Left kidney (tissue), 8 donors: ENCODE measurements at places on chromosomes 11 and 22. TPM values are rescaled to one million over a fixed set of nuclear protein-coding genes. Genes with fewer than 3 reads are reported as not detected.

The MPPED1 gene
- polyA plus RNA-seq: 1.2 TPM

DNA sequence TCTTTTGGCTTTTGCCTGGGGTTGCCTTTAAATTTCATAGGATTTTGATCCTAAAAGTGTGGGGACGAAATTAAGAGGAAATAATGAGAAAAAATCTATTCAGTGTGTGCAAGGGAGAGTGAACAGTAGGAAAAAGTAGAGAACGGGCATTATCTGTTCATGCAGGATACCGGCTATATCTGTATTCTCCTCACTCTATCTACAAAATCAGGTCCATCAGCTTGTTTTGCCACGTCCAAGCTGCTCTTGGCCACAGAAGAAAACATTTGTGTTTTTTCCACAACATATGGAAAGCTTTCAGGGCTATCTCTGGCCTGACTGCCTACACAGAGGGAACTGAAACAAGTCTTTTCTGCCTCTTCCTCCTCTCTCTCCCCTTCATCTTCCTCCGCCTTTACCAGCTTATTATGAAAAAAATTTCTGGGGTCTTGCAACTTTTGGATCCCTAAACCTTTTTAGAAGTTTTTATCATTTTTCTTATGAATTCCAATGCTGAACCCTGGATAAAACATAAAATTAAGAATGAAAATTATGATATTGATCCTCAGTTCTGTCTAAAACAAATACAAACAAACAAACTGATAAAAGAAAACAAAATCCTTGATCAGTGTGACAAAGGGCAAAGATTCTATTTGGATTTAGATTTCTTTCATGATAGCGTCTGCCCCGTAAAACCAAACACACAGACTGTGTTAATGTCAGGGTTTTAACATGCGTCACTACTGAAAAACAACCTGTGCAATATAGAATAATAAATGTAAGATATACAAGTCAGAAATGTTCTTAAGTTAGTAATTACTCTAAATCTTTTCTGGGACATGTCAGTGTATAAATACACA lies 219.7 kb downstream of the CNTN5 start:
- no peak for DNase-seq

GRCh38 chr11:35038211-35038928 lies 100.6 kb upstream of the CD44 start:
- DNase-seq: no peak

- DNase-seq: no peak
These were observed 104.4 kb downstream of the ZBTB16 start for GRCh38 chr11:114163830-114164401.

The GNAZ gene
- 4.7 TPM for polyA plus RNA-seq

- no peak for DNase-seq
These were observed 48.6 kb upstream of the TMEM45B start for GRCh38 chr11:129766898-129767604.

The BIK gene
- polyA plus RNA-seq: 0.78 TPM

The DKK3 gene
- 56.0 TPM for polyA plus RNA-seq

GRCh38 chr22:21612858-21613257 lies 17.0 kb downstream of the YDJC start:
- DNase-seq: no peak

DNA sequence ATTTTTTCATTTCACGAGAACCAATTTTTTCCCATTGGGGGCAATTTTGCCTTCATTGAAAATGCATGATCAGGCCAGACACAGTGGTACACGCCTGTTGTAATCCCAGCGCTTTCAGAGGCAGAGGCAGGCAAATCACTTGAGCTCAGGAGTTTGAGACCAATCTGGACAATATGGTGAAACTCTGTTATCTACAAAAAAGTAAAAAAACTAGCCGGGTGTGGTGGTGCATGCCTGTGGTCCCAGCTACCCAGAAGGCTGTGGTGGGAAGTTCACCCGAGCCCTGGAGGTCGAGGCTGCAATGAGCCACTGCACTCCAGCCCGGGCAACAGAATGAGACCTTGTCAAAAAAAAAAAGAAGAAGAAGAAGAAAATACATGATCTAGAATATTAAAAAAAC lies 19.2 kb upstream of the UPK3A start:
- DNase-seq: no peak

The OR52A1 gene
- polyA plus RNA-seq: 0.02 TPM

DNA sequence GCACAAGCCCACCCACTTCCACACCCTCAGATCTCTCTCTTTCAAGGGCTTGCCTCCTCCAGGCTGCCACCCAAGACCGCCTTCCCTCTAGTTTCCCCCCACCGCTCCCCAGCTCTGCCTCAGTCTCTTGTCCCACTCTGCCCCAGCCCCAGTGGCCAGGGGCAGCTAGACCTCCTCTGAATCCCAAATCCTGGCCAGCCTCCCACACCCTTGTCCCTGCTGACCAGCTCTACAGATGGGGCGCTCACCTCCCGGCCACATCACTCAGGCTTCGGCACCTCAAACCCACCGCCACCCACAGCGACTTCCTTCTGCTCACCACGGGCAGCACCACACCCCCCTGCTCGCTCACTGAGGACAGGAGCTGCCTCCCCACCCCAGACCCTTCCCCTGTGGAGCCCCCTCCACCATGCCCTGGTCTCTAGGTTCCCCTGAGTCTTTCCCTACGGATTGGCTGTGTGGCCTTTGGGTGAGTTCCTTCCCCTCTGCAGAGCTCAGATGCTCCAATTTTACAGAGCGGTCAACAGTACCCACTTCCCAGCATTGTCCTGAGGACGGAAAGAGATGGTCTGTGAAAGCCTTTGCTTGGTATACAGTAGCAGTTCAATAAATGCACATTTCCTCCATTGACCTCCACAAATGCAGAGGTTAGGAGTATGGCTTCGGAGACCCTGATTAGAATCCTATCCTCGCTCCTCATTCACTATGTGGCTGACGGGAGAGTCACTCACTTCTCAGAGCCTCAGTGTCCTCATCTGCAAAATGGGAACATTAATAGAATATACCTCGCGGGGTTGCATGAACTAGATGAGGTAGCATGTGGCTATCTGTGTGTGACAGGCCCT lies 11.5 kb upstream of the SPI1 start:
- no peak for DNase-seq

The ANO5 gene
- polyA plus RNA-seq: 6.5 TPM

The ARHGAP20 gene
- polyA plus RNA-seq: 5.7 TPM

- no peak for DNase-seq
These were observed 14.0 kb upstream of the CTSD start for GRCh38 chr11:1777737-1778136.

- DNase-seq: no peak
These were observed 44.1 kb downstream of the MACROD1 start for GRCh38 chr11:64121663-64122410.

The RASSF10 gene
- polyA plus RNA-seq: 24.0 TPM
